ENCODE measurements at places on chromosomes 16 and 17.
A peak's percentile ranks its signal among the peaks of the same experiment; 100 is the strongest.

DNA sequence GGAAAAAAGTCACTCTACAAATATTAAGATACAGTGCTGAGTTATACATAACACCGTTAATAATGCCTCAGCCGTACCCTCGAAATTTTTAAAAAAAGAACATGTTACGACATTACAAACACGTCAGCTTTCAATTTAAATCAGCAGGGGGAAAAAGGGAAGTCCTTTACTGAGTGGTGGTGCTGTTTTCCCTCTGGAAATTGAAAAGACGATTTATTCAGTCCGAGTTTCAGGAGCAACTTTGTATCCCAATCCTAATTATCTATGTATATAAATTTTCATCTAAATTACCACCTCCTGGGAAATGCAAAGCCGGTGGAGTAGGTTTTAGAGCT lies 1.3 kb downstream of the NETO2 start:
- DNase-seq: no peak

DNA sequence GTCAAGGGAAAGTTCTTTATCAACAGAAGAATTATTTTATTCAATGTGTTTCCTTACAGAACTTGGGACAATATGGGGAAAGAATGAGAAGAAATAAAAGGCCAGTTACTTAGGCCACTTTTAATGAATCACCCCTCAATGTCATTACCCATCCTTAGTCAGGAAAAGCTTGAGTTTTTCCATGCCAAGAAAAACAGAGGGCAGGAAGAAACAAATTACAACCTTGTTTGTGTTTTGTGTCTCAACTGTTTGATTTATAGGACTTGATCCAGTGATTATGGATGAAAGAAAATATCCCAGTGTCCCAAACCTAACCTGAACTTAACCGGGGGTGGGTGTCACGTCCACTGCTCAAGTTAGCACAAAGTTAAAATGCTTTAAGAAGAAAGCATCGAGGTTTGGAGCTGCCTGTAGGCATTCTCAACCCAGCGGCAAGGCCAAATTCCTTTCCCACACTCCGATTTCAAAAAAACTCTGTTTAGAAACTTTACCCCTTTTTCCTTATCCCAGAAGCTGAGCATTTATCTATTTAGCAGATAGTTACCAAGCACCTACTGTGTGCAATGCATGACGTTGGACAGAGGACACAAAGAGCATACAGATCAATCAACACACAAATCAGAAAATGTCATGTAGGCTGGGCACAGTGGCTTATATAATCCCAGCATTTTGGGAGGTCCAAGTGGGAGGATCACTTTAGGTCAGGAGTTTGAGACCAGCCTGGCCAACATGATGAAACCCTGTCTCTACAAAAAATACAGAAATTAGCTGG lies 14.0 kb upstream of the CYB5B start:
- no peak for DNase-seq

GRCh38 chr16:54957403-54958166 lies 26.9 kb downstream of the IRX5 start:
- DNase-seq: peak; percentile 50

- peak; percentile 95 for DNase-seq
Measured at GRCh38 chr16:11232852-11233726, 22.9 kb downstream of the SOCS1 start.

DNA sequence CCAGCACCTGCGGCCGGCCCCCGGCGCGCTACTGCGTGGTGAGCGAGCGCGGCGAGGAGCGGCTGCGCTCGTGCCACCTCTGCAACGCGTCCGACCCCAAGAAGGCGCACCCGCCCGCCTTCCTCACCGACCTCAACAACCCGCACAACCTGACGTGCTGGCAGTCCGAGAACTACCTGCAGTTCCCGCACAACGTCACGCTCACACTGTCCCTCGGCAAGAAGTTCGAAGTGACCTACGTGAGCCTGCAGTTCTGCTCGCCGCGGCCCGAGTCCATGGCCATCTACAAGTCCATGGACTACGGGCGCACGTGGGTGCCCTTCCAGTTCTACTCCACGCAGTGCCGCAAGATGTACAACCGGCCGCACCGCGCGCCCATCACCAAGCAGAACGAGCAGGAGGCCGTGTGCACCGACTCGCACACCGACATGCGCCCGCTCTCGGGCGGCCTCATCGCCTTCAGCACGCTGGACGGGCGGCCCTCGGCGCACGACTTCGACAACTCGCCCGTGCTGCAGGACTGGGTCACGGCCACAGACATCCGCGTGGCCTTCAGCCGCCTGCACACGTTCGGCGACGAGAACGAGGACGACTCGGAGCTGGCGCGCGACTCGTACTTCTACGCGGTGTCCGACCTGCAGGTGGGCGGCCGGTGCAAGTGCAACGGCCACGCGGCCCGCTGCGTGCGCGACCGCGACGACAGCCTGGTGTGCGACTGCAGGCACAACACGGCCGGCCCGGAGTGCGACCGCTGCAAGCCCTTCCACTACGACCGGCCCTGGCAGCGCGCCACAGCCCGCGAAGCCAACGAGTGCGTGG lies 1.5 kb downstream of the NTN1 start:
- no peak for DNase-seq

GRCh38 chr17:63828936-63829335 lies 1.5 kb upstream of the FTSJ3 start:
- DNase-seq: no peak

GRCh38 chr17:35373984-35374765 lies 754 bp upstream of the SLFN11 start:
- DNase-seq: peak; percentile 26

GRCh38 chr16:53071748-53072301 lies 17.0 kb downstream of the CHD9 start:
- no peak for DNase-seq

- DNase-seq: no peak
Measured at GRCh38 chr17:44108440-44109311, 14.8 kb downstream of the HDAC5 start.

GRCh38 chr16:59296888-59297287 lies 562.8 kb upstream of the GOT2 start:
- no peak for DNase-seq

DNA sequence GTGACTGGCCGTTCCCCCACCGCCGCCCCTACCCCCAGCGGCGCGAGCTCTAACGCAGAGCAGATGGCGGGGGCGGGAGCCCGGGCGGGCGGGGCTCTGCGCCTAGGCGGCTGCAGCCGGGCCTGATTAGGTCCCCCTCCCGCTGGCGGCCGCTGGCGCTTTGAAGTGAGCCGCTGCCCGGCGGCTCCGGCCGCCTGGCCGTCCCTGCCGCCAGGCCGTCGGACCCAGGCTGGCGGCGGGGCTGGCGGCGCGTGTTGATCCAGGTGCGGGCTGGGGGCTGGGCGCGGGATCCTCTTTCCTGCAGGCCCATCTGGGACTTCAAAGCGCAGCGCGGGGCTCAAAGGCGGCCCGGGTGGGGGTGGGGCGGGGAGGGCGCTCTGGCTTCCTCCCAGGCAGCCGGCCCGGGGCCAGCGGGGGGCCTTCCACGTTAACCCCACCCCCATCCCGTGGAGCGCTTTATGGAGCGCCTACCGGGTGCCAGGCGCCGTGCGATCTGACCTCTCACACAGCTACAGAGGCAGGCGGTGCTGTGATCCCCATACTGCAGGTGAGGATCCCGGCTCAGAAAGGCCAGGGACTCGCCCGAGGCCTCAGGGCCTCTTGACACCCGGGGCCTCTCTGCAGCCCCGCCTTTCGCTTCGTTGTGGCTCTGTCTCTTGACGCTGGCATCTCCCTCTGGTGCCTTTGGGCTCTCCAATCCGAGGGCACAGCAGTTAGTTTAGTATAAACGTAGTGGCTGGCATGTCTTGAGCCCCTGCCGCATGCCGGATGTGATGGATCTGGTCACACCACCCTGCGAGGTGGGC lies 80.0 kb upstream of the NKD1 start:
- no peak for DNase-seq

DNA sequence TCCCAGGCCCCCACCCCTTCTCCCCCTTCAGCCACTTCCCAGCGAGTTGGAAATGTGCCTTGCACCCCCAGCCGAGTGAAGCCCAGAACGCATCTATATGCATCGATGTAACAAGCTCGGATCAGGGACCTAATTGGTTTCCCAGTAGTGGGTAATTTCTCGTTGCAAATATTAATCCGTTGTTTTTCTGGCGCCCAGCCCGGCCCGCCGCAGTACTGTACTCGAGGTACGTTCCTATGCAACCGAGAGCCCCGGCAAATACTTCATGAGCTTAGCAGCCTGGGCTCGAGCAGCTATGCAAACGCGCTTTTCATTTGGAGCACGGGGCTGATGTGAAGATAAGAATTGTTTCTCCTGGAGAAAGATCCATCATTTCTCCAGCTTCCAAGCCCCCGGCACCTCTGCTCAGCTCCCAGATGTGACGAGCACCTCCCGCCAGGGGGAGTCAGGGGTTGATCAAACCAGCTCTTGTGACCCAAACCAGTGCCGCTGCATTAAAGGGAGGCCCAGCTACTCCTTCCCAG lies 229.8 kb downstream of the KATNIP start:
- no peak for DNase-seq

DNA sequence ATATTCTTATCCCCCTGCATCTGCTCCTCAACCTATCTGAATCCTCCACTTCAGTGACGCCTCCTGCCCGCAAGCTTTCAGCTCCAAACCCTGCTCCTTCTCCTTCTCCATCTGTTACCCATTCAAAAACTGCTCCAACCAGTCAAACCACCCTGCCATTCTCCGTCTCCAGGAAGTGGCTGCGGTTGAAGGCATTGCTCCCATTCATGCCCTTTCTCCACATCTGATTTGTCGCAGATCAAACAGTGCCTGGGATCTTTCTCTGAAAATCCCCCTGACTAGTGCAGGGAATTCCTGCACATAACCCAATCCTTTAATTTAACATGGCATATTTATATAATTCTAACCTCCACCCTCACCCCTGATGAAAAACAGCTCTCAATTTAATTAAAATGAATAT lies 56.3 kb downstream of the SLFN5 start:
- DNase-seq: no peak

- no peak for DNase-seq
Measured at GRCh38 chr17:81514489-81514738, 1.8 kb upstream of the ACTG1 start.

DNA sequence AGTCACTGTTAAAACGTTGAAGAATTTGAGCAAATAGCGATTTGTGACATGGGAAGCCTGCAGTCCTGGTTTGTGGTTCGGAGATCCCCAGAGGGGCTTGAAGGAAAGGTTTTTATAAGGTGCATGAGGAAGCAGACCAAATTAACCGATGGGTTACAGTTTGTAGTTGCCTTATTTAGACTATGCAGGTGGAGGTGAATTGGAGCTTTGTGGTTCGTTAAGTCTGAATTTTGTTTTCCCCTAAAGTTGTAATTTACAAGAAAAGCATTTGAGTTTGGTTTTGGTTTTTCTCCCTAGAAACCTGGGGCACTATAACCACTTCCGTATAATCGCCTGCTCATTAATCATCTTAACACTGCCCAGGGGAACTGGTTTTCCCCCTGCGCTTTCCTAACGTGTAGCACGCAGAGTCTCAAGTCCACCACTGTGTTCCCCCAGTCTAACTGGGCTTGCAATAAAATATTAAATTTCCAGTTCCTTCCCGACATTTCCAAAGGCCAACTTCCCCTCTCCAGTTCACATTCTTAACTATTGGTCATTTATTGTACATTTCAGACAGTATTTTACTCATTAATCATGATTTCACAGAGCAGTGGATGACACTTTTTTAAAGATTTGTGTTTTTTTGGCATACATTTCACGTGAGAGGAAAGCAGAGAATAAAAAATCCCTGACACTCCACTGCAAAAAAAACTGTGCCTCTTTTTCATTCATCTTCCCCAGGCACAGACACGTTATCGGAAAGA lies 932 bp downstream of the ZNF267 start:
- DNase-seq: peak; percentile 28

DNA sequence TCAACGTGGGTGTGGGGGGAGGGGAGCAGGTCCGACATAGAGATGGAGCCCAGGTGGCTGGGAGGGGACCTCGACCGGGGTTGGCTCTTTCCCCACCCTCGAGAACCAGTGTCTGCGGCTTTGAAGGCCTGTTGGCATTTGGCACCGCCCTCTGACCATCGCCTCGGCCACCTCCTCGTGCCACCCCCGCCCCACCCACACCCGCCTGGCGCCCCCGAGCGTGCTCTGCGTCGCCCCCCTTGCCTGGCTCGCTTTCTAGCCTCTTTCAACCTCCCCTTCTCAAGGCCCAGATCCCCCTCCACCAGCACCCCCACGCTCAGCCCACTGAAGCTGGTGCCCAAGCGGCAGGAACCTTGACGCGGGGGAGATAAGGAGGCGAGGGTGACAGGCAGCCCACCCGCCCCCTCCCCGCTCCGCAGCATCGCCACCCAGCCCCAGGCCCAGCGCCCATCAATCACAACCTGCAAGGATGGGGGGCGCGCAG lies 619 bp downstream of the CACNB1 start:
- DNase-seq: no peak

DNA sequence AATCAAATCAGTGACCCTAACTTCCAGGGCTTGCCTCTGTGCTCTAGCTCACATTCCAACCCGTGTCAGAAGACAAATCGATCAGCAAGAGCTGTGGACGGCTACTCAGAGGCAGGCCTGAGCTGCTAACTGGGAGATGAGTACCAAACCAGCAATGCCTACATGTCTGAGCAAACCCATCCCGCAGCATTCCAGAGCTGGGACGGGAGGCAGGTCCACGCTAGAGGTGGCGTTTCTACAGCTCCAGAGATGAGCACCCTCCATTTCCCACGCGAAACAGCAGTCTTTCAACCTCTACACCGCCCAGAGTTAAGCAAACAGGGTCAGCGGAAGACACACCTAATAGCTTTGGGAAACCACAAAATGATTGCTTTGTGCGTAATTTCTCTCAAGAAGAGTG lies 6.5 kb downstream of the NXN start:
- no peak for DNase-seq

- no peak for DNase-seq
Measured at GRCh38 chr16:30585022-30585399, 486 bp downstream of the ZNF785 start.

All from Jurkat, Clone E6-1 (cell line).